ENCODE measurements at places on chromosomes 7 and 10.

- no peak for DNase-seq
These were observed 220.1 kb downstream of the TNS3 start for GRCh38 chr7:47361746-47362215.

DNA sequence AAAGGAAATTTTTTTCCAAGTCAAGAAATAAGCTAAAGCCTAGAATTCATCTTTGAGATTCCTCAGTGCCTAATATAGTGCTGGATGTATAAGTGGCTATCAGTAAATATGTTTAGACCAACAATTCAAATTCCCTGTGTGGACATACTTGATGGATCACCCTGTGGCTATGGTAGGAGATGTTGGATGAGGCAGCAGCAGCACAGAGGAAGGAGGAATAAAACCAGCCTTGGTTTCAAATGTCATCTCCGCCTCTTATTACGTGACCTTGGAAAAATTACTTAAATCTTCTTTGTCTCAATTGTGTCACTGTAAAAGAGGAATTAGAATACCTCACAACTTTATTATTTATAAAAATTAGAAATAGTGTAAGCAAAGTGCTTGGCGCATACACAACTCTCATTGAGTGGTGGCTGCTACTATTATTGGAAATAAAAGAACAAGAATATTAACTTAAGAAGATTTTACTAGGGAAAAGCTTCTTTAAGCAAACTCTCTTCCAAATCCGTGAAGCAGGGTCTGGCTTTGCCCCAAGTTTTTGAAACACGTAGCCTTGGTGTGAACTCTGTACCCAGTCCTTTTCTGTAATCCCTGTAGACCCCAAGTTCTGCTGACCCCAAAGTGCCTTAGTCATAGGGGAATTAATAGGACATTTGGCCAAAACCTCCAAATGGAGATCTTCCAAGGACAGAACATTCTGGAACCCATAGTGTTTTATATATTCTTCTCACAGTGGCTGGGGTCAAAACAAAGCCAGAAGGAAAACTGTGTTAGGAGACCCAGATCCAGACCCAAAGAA, 283.8 kb downstream of the PTEN start:
- DNase-seq = no peak

DNA sequence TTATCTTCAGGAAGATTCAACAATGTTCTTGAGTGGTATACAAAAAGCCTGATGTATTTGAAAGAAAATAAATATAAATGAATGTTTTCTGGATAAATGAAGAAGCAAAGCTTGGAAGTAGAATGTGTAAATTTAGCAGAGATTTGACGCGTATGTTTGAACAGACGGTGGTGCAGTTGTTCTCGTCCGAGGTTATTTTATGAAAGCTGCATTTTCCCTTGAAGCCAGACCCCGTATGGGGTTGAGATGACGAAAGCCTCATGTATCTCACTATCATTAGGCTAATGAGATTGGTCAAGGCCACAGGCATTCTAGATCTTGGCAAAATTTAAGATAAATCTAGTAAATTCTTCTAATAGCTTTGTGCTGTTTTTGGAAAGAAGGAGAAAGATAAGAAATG, 195.2 kb downstream of the NXPH1 start:
- DNase-seq = no peak

- DNase-seq = no peak
These were observed 4.2 kb upstream of the KCP start for GRCh38 chr7:128914566-128915151.

DNA sequence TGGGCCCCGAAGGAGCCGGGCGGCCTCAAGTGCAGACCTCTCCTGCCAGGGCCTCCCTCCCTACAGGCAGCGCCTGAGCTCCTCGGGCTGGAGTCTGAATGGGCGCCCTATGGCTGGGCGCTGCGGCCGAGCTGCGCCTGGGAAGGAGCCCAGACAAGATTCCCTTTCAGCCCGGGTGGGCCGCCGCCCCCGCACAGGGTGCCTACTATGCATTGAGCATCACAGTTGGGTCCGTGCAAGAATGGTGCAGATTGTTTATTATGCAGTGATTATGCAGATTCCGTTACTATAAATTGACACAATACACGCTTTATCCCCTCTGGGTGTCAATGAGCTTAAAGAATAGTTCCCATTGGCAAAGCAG, 77.2 kb upstream of the PDGFA start:
- no peak for DNase-seq
